ENCODE measurements at places on chromosomes 5 and 9.

GRCh38 chr5:126044931-126045565, 378.2 kb upstream of the GRAMD2B start:
- no peak for DNase-seq

DNA sequence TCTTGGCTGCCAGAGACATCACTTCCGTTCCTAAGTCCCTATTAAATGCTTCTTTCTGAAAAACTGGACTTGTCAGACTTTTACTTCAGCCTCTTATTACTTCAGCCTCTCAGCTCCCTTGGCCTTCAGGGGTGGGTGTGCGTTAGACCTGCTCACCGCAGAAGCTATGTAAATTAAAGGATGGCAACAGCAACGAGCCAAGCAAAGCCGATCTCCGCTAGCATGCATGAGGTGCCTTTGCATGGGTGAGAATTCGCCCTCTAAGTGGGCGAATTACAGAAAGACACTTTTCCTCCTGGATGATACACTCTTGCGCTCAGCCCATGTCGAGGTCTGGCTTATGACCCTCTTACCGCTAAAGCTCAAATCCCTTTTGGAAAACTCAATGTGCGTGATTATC, 10.9 kb upstream of the IL3 start:
- peak; percentile 1 for DNase-seq

DNA sequence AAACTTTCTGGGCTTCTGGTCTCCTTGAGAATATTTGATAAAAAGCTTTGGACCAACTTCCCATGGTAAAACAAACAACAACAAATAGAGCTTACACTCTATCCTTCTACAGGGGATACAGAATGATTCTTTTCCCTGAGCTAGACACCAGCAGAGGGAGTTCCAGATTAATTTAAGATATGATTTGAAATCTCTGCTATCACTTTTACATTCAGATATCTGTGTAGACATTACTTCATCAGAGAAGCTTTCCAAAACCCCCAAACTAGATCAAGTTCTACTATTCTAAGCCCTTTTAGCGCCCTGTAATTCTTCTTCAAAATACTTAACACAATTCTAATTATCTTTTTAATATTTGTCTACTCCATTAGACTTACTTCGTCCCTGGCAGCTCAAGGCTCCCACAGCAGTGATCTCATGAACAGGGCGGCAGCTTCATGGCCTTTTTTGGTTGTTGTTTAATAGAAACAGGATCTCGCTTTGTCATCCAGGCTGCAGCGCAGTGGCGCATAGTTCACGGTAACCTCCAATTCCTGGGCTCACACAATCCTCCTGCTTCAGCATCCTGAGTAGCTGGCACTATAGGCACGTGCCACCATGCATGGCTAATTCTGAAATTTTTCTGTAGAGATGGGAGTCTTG, 955 bp upstream of the GALNT12 start:
- DNase-seq = no peak

GRCh38 chr5:135242021-135242865, 156.8 kb downstream of the MACROH2A1 start:
- no peak for DNase-seq

- no peak for DNase-seq
Measured at GRCh38 chr9:9223175-9223574, 1389.6 kb downstream of the PTPRD start.

DNA sequence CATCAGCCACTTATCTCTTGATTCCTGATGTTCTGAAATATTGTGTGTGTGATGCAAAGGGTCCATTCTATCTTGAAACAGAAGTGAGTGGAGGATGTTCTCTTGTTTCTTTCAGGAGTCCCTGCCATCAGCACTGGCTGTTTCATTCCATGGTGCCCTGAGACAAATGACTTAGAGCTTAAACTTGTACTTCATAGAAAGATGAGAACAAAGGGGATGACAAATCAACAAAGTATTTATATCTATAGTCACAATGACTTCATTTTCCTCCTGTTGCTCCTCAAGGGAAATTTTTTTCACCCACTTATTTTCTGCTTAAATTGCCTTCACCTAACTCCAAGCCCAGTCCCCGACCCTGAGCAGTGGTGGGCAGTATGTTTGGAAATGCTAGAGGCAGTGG, 171.6 kb downstream of the TARS1 start:
- no peak for DNase-seq

DNA sequence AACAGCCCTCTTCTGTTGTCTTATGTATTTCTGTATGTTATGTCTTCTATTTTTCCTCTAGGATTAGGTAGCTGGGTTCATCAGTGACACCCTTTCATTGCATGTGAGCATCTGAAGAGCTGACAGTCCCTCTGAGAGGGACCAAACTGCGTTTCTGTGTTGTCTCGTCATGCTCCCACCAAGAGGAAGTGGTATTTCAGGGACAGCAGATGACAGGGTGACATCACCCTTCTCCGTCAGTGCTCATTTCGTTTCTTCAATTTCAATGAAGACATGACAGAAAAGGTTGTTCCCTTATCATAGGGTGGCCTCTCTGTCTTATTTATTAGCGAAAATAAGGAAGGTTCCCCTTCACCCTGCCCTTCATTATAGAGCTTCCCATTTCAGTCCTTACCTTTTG, 225.9 kb upstream of the NR4A3 start:
- no peak for DNase-seq

DNA sequence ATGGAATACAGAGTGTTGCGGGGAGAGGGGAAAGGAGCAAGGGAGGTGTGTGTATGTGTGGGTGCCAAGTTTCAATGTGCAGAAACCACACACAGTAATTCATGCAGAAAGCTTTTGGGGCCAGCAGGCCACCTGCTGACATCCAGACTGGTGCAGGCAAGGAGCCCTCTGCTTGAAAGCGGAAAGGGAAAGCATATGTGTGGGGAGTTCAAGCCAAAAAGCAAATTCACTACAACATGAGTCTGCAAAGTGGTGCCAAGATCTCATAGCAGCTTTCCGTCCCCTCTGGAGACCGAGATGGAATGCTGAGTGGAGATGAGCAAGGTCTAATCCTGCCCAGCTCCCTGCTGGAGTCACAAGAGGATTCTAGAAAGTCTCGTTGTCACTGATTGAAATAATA, 159.7 kb upstream of the VLDLR start:
- DNase-seq = peak; percentile 10

DNA sequence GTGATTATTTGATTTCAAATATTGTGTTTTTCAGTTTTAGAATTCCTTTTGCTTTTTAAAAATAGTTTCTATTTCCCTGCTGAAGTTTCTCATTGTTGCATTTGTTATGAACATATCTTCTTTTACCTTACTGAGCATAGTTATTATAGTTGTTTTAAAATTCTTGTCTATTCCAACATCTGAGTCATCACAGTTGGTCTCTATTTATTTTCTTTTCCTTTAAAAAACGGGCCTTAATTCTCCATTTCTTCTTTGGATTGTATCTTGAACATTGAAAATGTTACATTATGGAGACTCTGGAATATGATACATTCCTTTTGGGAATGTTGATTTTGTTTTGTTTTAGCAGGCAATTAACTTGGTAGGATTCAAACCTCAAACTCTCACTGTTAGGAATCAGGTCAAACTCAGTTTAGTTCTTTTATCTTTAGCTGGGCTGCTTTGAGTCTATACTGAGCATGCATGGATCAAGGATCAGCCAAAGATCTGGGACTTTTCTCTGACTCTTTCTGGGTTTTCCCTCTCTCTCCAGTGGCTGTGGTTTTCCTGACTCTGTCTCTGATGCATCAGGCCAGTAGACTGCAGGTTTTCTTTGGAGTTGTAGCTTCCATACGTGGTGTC, 70.3 kb downstream of the TEK start:
- DNase-seq = no peak

DNA sequence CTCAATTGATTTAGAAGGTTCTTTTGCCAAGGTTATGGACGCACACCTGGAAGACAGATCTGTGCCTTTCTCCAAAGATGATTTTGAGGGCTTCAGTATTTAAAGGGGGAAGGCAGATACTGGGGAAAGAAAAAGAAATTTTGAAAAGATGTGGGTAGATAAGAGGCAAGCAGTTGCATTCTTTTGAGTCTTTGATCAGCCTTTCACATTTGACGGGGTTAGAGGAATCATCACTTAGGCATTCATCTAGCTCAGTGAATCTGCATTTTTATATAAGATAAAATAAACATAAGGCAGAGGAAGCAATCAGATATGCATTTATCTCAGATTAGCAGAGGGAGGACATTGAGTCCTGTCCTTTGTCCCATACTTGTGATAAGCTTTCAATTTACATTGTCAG, 243.4 kb upstream of the RAI14 start:
- DNase-seq = no peak

- no peak for DNase-seq
Measured at GRCh38 chr5:133510634-133511262, 101.6 kb downstream of the FSTL4 start.

DNA sequence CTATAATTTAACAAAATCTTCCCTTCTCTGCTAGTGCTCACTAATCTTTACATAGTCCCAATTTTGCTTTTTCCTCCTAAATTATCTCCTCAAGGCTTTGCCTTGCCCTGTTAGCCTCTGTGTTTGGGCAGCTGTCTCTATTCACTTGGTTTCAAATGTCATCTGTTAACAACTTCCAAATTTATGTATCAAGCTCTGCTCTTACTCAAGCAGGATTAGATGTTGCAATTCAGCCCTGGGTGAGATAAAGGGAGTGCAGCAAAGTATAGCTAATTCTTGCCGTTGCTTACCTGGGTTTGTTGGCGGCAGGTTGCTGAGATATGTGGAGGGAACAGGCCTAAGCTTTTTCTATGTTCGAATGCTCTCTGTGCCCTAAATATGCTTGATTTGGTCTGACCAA, 483.8 kb downstream of the DMAC1 start:
- DNase-seq = no peak

DNA sequence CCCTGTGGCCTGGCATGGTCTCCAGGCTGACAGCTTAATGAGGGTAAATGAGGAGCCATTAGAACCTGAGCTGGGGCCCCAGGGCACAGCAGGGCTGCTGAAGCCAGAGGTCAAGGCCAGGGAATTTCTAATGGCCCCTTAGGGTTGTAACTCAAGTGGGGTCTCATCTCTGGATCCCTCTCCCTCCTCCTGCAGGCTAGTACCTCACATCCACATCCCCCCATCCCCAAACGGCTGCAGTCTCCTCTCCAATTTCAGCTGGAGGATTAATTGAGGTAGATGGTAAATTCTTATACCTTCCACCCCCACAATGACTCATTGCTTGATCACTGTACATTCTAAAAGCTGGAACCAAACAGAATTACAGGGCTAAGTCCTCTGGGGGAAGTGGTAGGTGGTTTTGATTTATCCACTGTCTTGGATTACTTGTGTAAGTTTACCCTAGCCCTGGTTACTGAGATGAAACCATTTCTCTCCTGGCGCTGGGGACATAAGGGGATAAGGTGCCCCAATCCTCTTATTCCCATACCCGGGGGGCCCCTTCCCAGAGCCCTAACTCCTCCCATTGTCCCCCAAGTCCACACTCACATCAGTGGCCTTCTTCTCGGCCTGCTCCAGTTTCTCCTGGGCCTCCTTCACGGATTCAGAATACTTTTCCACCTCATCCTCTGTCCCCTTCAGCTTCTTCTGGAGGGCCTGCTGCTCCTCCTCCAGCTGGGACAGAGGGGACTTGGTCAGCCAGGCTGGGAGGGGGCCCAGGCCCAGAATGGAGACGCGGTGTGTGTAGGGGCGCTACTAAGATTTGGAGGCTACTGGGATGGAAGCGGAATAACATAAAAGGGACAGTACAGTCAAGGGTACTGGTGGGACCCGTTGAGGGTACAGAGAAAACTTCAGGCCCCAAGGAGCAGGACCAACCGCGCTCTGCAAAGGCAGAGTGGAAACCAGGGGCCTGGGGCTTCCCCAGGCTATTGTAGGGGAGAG, 875 bp downstream of the TPM2 start:
- DNase-seq = no peak

GRCh38 chr9:120891884-120892747, 15.1 kb upstream of the PHF19 start:
- DNase-seq = no peak

DNA sequence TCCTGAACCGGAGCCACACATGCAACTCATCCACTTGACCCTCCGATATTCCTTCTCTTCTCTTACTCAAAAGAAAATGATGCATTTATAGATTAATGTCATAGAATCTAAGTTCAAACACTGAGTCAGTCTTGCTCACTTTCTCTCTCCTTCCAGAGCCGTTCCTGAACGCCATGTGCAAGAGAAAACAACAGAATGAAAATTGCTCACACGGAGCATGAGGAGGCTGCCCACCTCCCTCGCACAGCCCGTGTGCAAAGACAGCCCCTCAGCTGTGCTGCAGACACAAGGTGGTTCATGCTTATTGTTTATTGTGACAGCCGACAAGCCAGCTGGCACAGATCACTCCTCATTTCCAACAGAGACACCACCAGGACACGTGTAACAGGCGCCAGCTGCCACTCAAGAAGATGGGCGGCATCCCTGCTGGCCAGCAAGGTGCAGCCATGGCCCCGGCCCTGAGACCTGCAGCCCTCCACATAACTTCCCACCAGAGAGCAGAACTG, 290.8 kb downstream of the GLIS3 start:
- no peak for DNase-seq

DNA sequence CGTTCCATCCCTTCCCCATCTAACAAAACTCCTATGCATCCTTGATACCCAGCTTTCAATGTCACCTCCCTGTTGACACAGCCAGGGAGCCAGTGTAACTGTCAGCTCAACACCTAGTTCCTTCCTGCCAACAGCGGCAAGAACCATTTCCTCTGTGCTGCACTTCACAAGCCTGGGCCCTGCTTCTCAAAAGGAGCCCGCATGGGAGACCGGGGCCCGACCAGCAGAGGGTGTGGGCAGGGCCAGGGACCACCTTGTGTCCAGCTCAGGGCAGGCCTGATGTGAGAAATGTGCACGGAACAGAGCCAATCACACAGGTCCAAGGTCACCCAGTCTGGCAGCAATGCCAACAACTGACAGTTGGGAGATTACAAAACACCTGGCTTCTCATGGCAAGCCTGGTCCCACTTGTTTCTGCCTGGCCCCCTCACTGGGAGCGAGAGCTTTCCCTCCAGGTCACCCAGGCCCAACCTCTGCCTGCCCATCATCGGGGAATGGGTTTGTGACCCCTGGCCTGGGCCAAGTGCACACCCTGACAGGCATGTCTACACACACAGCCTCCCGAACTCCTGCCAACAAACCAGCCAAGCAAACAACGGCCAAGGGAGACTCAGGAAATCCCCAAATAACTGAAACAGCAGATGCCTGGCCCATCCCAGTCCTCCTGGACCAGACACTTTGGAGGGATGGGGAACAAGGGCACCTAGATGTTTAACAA, 3.1 kb downstream of the RNF44 start:
- peak; percentile 35 for DNase-seq

DNA sequence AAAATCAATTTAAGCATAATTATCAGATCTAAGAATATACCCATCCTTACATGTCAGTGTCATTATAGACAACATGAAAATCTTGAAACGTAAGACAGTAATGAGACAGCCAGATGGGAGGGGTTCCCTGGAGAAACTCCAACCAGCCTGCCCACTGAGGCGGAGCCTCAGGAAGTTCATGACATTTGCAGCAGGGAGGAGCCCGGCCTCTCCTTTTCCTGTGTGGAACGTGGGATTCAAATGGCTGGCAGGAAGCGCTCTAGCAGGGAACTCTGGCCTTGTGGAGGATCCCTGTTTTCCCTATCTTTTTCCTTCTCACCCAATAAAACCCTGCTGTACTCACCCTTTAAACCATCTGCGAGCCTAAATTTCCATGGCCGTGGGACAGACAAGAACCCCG, 176.6 kb upstream of the KCNN2 start:
- no peak for DNase-seq

All from iPS-NIHi11 (cell line).